ENCODE measurements at places on chromosomes 5 and 9.

DNA sequence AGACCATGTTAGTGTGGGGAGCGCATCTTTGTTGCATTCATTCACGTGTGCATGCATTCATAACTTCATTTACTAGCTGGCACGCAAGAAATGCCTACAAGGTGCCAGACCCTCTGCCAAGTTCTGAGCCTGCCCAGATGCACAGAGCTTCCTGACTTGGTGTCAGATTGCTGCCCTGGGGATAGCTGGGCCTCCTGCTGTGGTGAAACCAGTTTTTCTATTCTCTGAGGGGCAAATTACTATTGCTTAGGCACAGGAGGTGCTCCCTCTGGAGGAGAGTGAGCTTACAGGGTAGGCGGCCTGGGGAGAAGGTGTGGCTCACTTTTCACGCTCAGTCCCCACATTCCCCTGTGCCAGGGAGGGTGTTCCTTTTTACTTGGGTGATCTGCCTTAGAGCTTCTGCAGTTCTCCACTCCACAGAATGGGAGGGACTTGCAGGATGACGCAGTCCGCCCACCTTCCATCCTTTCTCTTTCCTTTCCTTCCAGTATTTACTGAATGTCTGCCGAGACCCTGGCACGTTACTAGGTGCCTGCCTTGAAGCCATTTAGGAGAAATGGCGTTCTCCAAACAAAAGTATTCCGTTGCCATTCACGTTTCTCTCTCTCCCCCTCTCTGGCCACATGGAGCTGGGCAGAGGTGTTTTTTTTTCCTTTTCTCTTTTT, 27.9 kb upstream of the CTNNA1 start:
- DNase-seq: peak; percentile 62

DNA sequence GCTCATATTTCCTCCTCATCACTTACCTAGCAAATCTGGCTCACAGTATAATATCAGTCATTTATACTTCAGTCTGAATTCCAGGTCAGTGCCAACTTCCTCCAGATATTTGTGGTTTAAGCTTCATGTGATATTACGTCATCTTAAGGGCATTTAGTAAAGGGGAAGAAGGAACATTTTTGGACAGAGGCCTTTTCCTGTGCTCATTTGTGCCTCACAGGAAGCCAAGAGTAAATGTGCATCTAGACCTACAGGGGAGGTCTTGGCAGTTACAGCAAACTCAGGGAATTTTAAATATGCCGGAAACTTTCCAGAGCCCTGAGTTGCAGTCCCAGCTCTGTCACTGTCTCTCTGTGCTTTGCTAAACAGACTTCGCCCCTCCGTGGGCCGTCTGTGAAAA, 12.3 kb upstream of the KCNIP1 start:
- no peak for DNase-seq

DNA sequence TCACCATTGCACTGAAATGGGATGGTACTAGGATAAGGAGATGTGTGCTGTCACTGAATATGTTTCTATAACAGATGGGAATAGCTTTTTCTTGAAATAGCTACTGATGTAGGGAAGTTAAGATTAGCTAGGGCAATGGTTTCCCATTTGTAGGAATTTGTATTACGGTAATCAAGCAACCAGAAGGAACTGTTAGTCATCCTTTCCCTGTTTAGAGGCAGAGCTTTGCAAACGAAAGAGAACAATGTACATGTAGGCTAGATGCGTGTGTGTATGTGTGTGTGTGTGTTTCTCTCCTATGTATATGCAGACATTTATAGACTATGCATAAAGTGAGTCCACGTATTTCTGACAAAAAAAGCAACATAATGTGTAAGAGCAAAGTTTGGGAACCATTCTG, 171.9 kb upstream of the GRIA1 start:
- no peak for DNase-seq

DNA sequence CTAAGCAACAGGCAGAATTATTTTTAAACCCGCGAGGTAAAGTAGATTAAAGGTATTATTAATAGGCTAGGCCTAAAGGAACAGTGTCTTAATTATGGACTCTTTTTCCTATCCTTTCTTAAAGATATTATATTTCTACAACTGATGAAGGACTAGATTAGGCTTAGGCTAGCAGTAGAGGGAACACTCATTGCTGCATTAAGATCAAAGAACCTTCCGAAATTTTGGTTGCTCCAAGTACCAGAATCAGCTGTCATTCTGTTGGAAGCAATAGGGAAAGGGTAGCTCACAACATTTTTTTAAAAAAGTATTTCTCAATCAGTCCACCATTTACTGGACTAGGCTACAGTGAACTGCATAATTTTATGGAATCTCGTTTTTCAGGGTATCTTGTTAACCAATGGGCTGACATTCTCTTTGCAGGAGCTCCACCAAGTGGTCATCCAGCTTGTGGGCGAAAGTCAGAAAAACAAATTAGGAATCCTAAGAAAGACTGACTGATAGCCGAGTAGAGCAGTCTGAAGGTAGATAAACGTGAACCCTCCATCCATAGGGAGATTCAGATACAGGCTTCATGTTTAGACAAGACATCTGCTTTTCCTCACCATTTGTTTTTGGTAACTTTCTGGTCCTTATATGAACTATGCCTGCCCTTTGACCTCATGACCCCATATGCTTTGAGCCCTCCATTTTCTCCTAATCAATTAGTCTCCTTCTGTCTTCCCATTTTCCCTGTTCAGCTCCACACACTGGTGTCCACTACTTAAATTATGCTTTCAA, 103.6 kb upstream of the CHD1 start:
- peak; percentile 74 for DNase-seq

- DNase-seq: no peak
Measured at GRCh38 chr9:130340011-130340410, 74.5 kb downstream of the HMCN2 start.

DNA sequence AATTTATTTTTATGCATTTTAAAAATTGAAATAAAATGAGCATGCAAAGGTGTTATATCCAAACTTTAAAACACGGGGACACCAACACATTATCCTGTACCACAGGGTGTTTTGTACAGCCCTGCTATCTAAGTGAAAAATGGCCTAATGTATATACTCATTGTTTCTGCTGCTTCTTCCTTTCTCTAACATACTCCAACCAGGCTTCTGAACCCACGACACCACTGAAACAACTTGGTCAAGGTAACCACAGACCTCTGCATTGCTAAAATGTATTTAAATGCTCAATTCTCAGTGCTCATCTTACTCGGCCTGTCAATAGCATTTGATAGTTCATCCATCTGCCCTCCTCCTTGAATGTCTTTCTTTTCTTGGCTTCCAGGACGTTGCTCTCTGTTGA, 48.3 kb downstream of the DENND1A start:
- DNase-seq: no peak

- no peak for DNase-seq
Measured at GRCh38 chr5:139492700-139493192, 10.2 kb upstream of the STING1 start.

- DNase-seq: peak; percentile 39
Measured at GRCh38 chr5:109739741-109740728, 50.3 kb downstream of the MAN2A1 start.

DNA sequence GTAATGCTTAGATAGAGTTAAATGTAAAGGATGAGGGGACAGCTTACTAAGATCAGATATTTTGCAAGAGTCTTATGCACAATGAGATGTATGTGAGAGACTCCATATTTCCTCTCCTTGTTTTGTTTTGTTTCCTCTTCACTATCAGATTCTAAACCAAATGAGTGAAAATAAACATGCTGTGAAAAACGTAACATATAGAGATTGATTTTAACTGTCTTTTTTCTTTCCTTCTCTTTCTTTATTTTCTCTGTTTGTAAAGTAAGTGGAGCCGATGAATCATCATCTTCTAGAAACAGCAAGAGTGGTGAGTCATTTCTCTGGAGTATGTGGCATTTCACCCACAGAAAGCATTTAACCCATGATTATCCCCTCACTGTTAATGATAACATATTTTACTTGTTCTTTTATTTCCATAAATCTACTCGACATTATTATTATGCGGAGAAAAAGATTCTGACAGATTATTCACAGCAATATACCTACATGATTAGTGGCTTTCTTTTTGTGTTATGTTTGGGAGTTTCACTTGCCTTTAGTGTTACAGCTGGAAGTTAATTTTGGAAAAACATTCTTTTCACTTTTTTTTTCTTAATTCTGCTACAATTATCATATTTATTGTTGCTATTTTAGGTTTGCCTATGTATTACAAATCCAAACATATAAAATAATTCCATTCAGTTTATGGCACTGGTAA, 2.1 kb upstream of the ANXA1 start:
- no peak for DNase-seq

GRCh38 chr5:81750308-81751008, 439 bp downstream of the SSBP2 start:
- DNase-seq: no peak

DNA sequence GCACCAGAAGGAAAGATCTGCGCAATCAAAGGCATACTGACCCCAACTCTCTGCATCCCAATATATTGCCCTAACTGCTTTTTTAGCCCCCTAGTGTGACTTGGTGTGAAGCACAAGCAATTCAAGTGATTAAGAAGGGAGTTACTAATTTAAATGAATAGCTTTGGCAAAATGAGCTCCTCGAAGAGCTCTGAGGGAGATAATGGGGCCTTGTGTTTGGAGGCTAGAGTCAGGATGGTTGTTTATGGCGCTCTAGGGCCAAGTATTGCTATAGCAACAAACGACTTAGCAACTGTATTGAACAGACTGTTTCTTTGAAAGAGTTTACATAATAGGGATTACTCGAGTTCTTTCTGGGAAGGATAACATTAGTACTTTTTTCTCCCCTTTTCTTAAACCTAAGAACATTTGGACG, 11.5 kb upstream of the C5orf58 start:
- no peak for DNase-seq

DNA sequence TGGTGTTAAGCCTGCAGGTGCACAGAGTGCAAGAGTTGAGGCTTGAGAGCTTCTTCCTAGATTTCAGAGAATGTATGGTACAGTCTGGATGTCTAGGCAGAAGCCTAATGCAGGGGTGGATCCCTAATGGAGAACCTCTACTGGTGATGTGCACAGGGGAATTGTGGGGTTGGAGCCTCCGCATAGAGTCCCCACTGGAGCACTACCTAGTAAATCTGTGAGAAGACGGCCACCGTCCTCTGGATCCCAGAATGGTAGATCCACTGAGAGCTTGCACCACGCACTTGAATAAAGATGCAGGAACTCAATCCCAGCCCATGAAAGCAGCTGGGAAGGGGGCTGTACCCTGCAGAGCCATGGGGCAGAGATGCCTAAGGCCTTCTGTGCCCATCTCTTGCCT, 699.4 kb upstream of the FAM174A start:
- no peak for DNase-seq

DNA sequence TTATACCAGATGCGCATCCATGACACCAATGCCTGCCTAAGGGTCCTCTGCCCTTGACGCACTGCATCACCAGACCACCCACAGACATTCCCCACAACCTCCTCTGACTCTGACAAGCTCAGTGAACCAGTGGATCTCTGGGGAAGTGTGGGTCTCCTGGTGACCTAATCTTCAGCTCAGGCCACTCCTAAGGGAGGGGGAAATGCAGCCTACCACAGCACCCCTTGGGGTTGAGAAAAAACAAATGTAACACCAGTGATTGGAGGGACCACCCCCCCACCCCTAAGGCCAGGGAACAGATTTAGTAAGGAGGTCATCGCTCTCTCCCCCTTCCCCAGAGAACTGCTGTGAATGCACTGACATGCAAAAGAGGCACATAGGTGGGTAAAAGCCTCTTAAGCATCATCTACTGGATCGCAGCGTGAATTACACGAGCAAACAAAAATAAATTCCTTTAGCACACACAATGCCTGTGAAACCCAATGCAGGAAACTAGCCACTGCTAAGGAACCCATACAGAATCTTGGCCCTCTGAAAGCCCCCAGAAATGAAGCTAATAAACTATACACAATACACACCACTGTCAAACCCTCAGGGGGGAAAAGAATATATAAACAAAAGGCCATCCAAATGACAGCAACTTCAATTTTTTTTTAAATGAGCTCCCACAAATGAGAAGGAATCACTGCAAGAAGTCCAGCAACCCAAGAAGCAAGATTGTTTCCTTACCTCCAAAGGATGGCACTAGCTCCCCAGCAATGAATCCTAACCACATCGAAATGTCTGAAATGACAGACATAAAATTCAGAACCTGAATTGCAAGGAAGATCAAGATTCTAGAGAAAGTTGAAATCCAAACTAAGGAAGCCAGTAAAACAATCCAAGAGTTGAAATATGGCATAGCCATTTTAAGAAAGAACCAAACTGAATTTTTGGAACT, 513.7 kb upstream of the PTGER4 start:
- no peak for DNase-seq

DNA sequence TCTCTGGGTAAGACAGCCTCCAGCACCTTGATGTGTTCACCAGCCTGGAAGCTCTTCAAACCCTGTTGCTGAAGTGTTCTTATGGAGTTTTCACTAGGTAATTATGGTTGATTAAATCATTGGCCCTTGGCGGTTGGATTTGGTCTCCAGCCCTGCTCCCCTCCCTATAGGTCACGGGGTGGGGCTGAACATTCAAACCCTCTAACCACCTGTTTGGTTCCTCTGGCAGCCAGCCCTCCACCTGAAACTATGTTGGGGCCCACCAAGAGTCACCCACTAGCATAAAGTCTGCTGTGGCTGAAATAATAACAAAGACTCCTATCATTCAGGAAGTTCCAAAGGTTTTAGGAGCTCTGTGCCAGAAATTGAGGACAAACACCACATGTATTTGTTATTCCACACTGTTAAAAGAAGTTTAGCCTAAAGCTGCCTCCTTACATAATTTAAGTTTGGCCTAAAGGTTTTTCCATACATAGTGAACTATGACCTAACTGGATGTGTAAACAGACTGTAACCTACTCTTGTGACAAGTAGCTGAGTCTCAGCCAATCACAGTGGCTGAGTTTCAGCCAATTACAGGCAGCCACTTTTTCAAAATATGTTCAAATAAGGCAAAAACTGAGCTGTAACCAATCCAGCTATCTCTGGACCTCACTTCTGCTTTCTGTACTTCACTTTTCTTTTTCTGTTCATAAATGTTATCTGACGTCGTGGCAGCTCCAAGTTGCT, 34.8 kb downstream of the TMEM252 start:
- DNase-seq: no peak

DNA sequence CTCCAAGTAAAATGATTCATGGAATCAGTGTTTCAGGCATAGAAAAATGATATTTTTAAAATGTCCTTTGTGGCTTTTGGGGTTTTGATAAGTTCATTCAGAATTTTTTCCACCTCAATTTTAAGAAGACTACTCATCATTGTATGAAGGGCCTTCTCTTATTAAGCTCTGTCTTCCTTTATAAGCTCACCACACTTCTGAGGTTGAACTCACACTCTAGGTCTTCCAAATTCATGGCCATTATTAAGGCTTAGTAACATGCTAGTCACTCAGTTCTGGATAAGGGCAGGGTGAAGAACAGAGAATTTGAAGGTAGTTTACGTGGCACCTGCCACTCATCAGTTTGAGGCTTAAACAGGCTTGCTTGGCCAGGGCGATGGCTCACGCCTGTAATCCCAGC, 4.2 kb downstream of the MELK start:
- DNase-seq: no peak

GRCh38 chr9:530681-531080, 310.8 kb upstream of the DMRT1 start:
- no peak for DNase-seq

- DNase-seq: peak; percentile 72
Measured at GRCh38 chr9:136742591-136743391, at the start of gene LCN10. Gene LCN10, minus strand, starts transcription at chr9:136742940. Its CDS starts 37 bp downstream, at chr9:136742903.

All from left kidney (tissue), 8 donors.